HFFc6 (cell line): ENCODE measurements at places on chromosomes 11 and 22. TPM values are rescaled to one million over a fixed set of nuclear protein-coding genes. Genes with fewer than 3 reads are reported as not detected.

Gene APLP2
- 381 and 451 TPM in 2 replicates for total RNA-seq

Gene FIBIN
- total RNA-seq: 39.3 to 90.2 TPM (median 89.7 TPM) in 3 replicates

GRCh38 chr11:106813806-106814205 is 204.5 kb downstream of the GUCY1A2 start:
- no peaks in the 10 kb centered on the region for H3K27me3 ChIP-seq
- DNase-seq: no peak
- H3K27ac ChIP-seq: no peak overlapping the region
- H3K36me3 ChIP-seq: no peaks in the 10 kb centered on the region
- no peak overlapping the region for H3K4me3 ChIP-seq

- no peak overlapping the region for H3K27ac ChIP-seq
- no peaks in the 10 kb centered on the region for H3K4me1 ChIP-seq
- H3K27me3 ChIP-seq: no peaks in the 10 kb centered on the region
- no peak for DNase-seq
- H3K4me3 ChIP-seq: no peak overlapping the region
Measured at GRCh38 chr22:17810570-17811116, 36.4 kb upstream of the BID start.
